Hematopoietic multipotent progenitor cell treated with erythropoietin and hydrocortisone succinate and interleukin-3 and kit ligand, for 15 days (in vitro differentiated cells): ENCODE measurements at places on chromosomes 2 and 18.

DNA sequence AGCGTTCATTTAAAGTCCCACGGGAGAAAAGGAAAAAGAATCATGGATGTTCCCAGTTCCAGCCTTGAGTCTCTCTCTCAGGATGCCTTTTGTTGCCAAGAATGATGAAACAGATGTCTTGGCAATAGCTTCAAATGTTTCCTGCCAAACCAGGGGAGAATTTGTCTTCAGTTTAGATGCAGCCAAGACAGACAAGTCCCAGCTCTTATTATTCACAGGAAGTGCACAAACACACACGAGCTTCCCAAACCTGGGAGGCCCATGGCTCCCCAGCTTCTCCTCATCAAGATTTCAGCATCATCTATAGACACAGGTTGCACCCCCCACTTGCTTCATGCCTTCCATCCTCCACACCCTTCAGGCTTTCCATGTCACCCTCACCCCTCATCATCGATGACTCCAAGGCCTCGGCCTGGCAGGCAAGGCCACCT lies 45.9 kb downstream of the HS1BP3 start:
- no peak for DNase-seq

DNA sequence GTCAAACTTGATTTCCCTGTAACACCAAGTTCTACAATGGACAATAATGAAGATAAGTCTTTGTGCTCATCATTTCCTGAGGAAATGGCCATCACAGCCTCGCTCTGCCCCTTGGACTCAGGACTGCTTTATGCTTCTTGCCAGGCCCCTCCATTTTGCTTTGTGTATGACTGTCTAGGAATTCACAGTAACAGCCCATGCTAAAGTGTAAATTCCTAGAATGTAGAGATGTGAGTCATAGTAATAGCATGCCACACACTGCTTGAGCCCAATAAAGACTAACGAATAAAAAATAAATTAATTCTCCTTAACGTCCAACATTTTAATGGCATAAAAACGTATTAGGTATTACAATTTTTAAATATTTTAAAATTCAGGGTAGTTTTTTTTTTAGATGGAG lies 226.5 kb downstream of the PID1 start:
- DNase-seq, result no peak

- no peak for DNase-seq
Measured at GRCh38 chr2:24832521-24832920, 39.3 kb downstream of the CENPO start.

GRCh38 chr2:200812122-200813022 lies 662 bp downstream of the BZW1 start:
- DNase-seq, result peak; percentile 59

DNA sequence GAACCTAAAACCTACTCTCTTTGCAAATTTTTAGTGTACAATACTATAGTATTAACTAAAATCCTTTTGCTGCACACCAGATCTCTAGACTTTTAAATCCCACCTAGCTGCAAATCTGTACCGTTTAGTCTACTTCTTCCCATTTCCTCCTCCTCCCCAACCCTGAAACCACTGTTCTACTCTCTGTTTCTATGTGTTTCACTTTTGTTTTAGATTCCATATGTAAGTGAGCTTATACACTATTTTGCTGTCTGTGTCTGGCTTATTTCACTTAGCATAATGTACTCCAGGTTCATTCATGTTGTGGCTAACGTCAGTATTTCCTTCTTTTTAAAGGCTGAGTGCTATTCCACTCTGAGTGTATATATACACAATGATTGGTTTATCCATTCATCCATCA lies 18.4 kb upstream of the DSC2 start:
- no peak for DNase-seq
